ENCODE measurements at places on chromosomes 3 and 15. TPM values are rescaled to one million over a fixed set of nuclear protein-coding genes. Genes with fewer than 3 reads are reported as not detected.

GRCh38 chr3:45611209-45611608 lies 16.7 kb downstream of the LIMD1 start:
- no peak for DNase-seq
- no peaks in the 10 kb centered on the region for H3K27me3 ChIP-seq
- no peak overlapping the region for H3K4me3 ChIP-seq
- H3K4me1 ChIP-seq = peaks cover 59% of the 10 kb centered on the region
- no peak overlapping the region for H3K27ac ChIP-seq

DNA sequence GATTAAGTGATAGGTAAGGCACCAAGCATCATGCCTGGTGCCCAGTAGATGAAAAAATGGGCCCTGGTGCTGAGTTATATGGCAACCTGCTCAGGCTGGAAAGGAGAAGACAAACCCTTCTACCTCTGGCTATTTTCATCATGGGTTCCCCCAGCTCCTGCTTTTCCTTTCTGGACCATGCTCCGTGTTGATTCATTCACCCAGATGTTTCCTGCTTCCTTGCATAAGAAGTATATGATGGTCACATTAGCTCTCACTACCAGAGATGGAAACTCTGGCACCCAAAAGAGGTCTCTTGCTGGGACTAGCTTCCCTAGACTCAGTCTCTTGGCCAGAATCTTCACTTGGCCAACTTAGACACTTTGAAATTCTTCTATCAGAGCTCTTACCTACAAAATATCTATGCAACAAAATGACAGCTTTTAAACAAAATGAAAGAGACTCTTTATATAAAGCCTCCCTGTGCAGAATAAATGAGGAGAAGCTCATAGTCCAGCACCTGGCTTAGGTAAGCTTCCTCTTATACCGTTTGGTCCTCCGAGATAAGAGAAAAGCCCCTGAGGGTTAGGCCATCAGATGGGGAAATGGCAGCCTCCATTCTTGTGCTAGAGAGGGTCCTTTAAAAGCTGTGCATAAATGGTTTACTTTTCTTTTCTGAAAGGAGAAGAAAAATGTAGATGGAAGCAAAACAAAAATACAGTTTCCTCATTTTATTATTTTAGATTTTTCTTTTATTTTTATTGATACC lies 46.8 kb upstream of the MCF2L2 start:
- no peak overlapping the region for H3K27ac ChIP-seq
- no peak overlapping the region for H3K4me3 ChIP-seq
- H3K27me3 ChIP-seq = no peaks in the 10 kb centered on the region
- H3K36me3 ChIP-seq = no peaks in the 10 kb centered on the region
- DNase-seq = no peak
- no peaks in the 10 kb centered on the region for H3K4me1 ChIP-seq

Gene ISLR2
- 4.0 TPM for total RNA-seq

DNA sequence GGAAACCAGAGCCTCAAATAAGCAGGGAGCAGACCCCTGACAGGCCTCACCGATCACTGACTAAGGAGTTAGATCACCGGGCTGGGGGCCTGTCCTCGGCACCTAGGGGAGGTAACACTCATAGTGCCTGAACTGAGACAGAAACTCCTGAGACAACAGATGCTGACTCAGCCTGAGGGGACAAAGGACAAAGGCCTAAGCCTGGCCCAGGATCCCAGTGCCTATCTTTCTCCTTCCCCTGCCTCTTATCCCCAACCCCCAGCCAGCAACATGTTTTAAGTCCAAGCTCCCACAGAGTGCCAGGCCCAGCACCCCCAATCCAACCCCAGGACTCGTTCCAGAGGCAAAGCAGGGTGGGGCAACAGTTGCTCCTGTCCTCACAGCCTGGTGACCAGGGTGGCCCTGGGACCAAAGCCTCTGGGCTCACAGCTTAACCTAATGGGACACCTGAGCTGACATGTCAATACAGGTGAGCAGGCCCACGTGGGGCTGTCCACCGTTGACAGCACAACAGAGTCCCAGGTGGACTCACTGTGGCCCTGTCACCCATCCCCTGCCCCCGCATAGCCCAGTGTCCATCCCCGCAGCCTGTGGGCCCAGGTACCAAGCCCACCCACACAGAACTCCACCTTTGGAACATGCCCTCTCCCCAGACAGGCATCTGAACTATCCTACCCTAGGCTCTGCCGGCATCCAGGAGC lies 37.4 kb downstream of the ADCY5 start:
- no peak overlapping the region for H3K27ac ChIP-seq
- H3K27me3 ChIP-seq = no peaks in the 10 kb centered on the region
- no peaks in the 10 kb centered on the region for H3K4me1 ChIP-seq
- H3K36me3 ChIP-seq = no peaks in the 10 kb centered on the region

GRCh38 chr15:78457101-78457500 lies 19.1 kb downstream of the IREB2 start:
- H3K27me3 ChIP-seq = no peaks in the 10 kb centered on the region
- no peak for DNase-seq
- H3K27ac ChIP-seq = no peak overlapping the region
- H3K36me3 ChIP-seq = no peaks in the 10 kb centered on the region
